Lung (tissue), 17 donors: ENCODE measurements at places on chromosomes 4 and X. TPM values are rescaled to one million over a fixed set of nuclear protein-coding genes. Genes with fewer than 3 reads are reported as not detected.

CT45A2 gene
- total RNA-seq: not detected

PHEX gene
- 15.4 TPM for total RNA-seq

- no peak for DNase-seq
Measured at GRCh38 chr4:125734504-125734903, 419.7 kb downstream of the FAT4 start.

GRCh38 chrX:126551306-126551705 is 1.3 kb downstream of the DCAF12L1 start:
- no peak for DNase-seq

GRCh38 chr4:4247696-4248028 is 361 bp downstream of the TMEM128 start:
- no peak for DNase-seq
